ENCODE measurements at places on chromosomes 16 and 17.

DNA sequence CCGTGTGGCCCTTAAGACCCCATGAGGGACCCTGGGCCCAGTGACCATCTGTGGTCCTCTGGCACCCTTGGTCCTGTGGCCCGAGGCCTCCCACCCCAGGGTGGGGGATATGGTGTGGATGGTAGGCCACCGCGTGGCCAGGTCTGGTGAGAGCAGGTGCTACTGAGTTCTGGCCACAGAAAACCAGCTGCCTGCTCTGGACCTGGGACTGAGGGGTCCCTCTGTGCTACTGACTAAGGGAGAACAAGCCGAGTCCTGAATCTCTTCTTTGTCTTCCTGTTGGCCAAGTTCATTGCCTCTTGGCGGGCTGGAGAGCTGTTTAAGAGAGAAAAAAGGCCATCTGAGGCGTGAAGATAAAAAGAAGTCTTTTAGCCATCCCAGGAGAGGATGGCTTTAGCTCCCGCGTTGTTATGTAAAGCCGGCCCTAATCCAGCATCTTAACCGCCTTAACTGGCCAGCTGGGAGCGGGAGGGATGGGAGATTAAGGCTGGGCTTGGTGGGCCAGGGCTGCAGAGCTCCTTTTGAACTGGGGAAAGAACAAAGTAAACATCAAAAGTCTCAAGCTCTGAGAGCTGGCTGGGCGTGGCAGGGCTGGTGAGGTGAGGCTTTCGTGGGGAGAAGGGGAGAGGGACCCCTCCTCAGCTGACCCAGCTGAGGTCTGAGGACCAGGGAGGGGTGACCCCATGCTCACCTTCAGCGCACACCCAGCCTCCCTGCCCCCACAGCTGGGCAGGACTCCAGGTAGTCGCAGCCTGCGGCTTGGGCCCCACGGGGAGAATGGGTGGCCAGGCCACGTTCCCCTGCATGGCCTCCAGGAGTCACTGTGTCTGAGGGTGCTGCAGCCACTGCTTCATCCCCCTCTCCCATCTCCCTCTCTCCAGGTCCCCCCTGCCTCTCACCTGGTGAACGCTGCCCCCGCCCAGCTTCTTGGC, 62.4 kb downstream of the NKD1 start:
- no peak for DNase-seq

DNA sequence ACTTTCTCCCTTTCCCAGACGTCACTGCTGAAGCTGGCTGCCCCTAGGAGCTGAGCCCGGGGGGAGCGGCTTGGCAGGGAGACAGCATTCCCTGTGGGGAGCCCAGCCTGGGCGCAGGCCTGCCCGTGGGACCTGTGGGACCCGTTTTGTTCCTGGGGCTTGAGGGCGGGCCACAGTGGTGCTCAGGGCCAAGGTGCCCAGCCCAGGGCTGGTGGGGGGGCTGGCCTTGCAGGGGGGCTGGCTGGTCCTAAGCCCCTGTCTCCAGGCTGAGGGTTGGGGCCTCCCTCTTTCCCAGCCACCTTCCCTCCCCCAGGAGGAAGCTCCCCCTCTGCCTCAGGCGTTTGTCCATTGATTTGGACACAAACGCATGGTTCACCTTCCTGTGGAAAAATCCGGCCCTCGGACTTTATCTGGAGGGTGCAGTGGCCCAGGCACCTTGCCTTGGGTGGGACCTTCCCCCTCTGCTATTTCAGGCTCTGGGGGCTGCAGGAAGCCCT, 4.4 kb downstream of the NHERF2 start:
- no peak for DNase-seq

- DNase-seq, result no peak
These were observed 33.8 kb downstream of the GTF3C1 start for GRCh38 chr16:27515874-27516353.

DNA sequence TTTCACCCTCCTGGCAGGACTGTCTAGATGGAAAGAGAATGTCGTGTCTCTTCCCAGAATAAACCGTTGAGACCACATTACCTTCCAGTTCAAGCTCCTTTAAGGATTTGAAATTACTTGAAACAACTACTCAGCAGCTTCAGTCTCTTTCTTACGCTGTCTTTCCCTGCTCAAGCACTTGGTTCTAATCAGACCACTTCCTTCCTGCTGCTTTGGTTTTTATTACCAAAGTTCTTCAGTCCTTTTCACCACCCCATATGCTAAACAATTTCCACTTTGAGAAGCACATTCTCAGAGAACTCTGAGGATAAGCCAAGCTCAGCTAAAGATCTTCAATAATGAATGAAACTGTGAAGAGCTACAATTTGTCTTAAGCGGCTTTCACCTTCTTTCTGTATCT, 105.4 kb downstream of the STX8 start:
- peak; percentile 39 for DNase-seq

GRCh38 chr17:5418858-5419355, 555 bp downstream of the NUP88 start:
- no peak for DNase-seq

GRCh38 chr17:49406421-49407061, 8.1 kb downstream of the PHB1 start:
- no peak for DNase-seq

GRCh38 chr16:73058616-73059409, 10.9 kb upstream of the ZFHX3 start:
- DNase-seq, result no peak

GRCh38 chr17:72733619-72734282, 358.7 kb downstream of the SLC39A11 start:
- no peak for DNase-seq

DNA sequence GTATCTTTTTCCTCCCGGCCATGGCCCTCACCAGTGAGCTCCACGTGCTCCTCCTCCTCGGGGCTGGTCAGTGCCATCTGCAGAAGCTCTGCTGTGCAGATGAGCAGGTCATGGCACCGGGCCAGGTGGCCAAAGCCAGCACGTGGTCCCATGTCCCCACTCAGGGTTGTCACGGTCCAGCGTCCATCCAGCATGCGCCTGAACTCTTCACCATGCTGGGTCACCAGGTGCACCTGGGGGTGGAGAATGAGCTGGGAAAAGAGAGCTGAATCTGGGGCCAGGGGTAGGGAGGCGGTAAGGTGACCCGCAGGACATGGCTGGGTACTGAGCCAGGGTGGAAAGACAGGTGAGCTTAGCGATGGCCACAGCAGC, 1.3 kb downstream of the DHX58 start:
- no peak for DNase-seq

GRCh38 chr17:33090806-33091205, 99.2 kb downstream of the SPACA3 start:
- no peak for DNase-seq

- DNase-seq, result no peak
These were observed 267.3 kb downstream of the XYLT1 start for GRCh38 chr16:17203424-17203823.

DNA sequence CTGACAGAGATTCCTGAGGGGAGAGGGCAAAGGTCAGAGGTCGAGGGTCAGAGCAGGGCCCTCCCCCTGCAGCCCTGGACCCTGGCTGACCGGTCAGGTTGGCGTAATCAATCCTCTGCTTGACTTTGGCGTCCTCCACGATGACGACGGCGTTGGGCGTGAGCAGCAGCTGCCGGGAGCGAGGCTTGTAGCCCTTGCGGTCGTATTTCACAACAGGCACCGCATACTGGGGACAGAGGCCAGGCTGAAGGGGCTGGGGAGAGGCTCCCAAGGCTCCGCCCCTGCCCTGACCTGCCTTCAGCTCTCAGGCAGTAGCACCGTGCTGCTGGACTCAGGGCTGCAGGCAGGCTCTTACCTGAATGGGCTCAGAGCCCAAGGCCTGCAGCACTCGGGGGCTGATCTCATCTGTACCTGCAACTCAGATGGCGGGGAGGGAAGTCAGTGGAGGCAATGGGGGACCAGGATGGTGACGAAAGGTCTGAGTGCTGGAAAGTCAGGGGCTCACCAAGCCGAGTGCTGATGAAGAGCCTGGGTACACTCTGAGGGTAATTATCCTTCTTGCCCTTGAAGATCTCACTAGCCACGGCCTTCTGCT, 12.0 kb upstream of the CRK start:
- no peak for DNase-seq

DNA sequence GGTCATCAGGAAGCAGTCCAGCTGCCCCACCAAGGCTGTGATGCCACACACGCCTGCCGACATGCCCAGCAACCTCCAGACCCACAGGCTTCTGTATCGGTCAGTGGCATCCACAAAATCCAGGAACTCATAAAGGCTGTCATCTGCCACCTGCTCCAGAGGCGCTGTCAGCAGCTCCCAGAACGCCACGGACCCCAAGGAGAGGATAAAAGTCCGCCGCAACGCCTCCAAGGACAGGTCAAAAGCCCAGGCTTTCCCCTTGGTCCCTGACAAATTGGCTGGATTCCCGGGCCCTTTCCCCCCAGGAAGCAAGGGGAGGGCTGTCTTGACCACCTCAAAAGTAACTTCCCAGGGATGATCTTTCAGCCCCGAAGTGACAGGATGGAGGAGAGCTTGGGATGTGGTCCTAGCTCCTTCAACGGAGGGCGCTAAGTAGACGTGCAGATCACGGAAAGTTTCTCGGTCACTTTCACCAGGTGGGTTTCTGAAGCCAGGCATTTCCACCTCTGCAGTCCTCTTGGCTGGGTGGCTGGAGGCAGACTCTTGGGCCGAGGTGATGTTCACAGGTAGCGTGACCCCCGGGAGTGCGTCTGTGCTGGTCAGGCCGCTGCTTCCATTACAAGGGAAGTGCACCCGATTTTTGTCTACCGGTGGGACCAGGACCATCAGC, 854 bp downstream of the MFSD6L start:
- no peak for DNase-seq

DNA sequence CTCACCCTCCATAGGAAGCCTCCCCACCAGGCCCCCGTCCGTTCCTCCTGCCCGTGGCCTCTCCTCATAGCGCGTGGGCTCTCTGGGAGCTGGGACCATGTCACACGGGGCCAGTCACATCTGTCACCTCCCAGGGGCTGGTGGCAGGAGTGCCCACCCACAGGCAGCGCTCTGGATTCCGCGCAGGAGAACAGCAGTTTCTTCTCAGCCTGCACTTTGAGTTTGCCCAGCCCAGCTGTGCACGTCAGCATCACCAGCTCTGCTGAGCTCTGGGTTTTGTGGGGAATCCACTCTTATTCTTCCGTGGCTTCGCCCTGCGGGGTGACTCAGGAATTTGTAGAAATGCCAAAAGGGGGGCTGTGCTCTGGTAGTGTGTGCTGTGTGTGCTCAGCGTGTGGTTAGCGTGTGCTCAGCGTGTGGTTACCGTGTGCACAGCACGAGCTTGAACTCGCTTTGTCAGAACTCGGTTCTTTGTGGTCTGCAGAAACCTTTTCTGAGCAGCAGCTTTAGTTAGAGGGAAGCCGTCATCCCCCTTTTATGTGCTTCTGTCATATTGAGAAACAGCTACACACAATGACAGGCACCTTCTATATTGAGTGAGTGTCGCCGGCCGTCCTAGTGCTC, 3.2 kb downstream of the ACSF3 start:
- no peak for DNase-seq

- no peak for DNase-seq
These were observed 6.0 kb downstream of the ARHGAP23 start for GRCh38 chr17:38434178-38434665.

GRCh38 chr16:77971306-77972061, 50.9 kb upstream of the CLEC3A start:
- DNase-seq, result peak; percentile 72

- DNase-seq, result no peak
These were observed 213.8 kb upstream of the NLRP1 start for GRCh38 chr17:5798094-5798493.

DNA sequence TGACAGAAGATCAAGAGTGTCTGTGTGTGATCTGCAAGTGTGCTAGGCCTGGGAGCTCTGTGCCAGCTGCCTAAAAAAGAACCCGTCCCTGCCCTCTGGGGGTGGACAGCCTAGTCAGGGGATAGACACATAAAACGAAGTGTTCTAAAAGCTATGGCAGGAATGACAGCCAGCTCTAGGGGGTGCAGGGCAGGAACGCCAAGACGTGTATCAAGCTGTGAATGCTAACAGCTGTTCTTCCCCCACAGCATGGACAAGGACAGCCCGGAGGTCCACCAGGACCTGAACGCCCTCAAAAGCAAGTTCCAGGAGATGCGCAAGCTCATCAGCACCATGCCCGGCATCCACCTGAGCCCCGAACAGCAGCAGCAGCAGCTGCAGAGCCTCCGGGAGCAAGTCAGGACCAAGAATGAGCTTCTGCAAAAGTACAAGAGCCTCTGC, 5.1 kb downstream of the RASD1 start:
- no peak for DNase-seq

GRCh38 chr16:72203401-72203800, 31.4 kb upstream of the PMFBP1 start:
- DNase-seq, result peak; percentile 28

DNA sequence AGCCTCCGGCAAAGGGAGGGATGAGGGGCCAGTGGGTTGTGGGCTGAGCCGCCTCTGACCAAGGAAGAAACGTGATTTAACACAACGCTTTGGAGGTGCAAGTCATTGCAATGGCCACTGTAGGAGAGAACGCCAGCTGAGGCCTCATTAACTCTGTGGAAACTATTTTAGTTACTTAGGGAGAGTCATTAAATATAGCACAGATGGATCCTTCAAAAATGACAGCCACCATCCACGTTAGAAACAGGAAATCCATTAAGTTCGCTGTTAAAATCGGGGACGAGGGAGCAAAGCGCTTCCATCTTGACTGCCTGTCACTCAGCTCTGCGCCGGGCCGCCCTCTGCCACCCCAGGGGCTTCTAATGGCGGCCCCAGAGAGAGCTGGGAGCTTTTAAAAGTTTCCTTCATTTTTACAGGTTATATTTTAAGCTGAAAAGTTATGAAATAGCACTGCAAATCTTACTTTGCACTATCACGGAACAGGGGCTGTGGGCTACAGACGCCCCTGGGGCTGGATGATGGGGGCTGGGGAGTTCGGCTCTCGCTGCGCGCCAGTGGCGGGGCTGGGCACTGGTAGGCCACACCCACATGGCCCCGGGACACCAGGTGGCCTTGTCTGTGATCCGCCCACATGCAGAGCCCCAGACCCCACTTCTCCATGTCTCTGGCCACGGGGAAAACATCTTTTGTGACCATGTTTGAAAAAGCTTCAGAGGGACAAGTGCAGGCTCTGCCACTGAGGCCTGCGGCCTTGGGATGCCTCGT, 54.6 kb downstream of the LMF1 start:
- DNase-seq, result no peak

- no peak for DNase-seq
These were observed 3.2 kb upstream of the SOX8 start for GRCh38 chr16:978403-978802.

DNA sequence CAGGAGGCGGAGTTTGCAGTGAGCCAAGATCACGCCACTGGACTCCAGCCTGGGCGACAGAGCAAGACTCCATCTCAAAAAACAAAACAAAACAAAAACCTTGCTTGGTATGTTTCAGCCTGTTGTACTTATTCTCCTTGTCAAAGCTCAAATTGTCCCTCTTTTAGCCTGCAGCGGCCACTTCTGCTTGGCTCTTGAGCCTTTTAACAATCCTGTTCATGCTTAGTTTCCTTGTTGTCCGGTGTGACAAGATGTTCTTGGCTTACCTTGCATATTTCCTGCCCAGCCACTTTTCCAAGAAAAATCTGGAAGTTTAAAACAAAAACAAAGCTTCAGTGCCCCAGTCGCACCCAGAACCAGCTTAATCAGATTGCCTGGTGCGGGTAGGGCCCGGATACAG, 81.0 kb downstream of the ABCC1 start:
- no peak for DNase-seq
